HCT116 (cell line): ENCODE measurements at places on chromosomes 7 and 10. TPM values are rescaled to one million over a fixed set of nuclear protein-coding genes. Genes with fewer than 3 reads are reported as not detected.

DNA sequence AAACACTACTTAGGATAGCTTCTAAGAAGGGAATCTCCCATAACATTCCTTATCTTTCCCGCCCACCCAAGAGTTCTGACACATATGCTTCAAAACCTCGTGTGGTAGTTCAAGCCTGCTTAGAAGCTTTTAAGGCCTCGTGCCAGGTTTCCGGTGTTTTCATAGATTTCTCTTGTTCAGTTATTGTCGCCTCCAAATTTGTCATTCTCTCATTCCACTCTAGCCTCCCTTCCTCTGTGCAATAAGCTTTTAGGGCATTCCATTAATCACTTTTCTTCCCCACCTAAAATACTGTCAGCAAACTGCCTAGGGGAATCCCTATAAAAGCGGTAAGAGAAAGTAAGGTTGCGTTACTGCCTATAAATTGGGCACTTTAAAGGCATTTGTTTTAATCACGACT, 718 bp upstream of the BPGM start:
- no peak overlapping the region for H3K27ac ChIP-seq
- no peak for DNase-seq
- H3K4me1 ChIP-seq = peaks cover 3% of the 10 kb centered on the region; the same call in 1 of the 2 replicates
- no peaks in the 10 kb centered on the region for H3K36me3 ChIP-seq

AKR1C4 gene
- not detected for total RNA-seq

DNA sequence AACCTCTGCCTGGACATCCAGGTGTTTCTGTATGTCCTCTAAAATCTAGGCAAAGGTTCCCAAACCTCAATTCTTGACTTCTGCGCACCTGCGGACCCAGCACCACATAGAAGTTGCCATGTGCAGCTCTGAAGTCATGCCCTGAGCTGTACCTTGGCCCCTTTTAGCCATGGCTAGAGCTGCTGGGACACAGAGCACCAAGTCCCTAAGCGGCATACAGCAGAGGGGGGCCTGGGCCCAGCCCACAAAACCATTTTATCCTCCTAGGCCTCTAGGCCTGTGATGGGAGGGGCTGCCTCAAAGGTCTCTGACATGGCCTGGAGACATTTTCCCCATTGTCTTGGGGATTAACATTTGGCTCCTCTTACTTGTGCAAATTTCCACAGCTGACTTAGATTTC, 14.6 kb downstream of the TMEM243 start:
- no peaks in the 10 kb centered on the region for H3K4me1 ChIP-seq
- DNase-seq = no peak
- no peaks in the 10 kb centered on the region for H3K36me3 ChIP-seq
- no peak overlapping the region for H3K27ac ChIP-seq

WEE2 gene
- not detected for total RNA-seq

DNA sequence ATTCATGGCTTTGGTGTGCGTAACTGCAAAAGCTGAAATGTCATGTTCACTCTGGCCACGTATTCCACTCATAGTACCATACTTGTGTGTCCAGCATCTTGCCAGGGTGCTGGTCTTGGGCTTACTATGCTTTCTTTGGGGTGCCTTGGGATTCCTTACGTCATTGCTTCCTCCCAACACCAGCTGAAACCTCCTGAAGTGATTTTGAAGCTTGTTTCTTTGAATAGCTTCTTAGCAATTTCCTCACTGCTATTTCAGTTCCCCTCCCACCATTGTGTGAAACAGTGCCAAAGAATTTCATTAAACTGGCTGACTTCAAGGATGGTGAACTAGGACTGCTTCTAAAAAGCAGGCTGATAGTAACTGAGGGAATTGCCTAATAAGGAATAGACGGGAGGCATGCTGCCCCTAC, 36.9 kb downstream of the ENTPD1 start:
- H3K27me3 ChIP-seq = no peaks in the 10 kb centered on the region
- no peaks in the 10 kb centered on the region for H3K4me1 ChIP-seq
- no peak for DNase-seq
- H3K36me3 ChIP-seq = no peaks in the 10 kb centered on the region

DNA sequence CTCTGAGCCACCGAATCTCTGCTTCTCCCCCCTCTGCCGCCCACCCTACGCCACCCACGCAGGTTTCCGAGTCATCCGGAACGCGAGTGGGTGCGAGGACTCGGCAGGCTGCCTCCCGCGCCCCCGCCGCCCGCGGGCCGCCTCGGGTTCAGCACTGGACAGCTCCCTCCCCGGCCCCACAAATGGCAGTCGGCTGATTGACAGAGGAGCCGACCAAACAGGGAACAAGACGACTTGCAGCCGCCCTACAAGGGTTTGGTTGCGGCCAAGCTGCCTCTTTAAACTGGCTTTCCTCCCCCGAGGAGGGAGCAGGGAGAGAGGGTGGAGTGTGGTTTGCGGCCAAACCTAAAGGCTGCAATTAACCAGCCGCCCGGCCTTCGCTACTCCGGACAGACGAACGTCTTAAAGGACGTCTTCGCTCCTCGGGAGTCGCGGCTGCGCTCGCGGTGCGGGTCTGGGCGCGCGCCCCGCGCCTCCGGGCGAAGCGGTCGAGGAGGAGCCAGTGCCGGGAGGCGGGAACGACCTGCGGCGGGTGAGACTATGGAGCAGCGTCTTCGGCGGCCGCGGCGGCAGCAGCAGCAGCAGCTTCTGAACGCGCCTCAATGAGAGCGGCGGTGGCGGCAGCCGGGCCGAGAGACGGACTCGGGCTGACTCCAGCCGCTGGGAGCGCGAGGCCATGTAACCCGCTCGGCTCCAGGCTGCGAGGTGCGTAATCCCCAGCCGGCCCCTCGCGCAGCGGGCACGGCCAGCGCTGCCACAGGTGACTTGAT, at the start of gene GPR158:
GPR158 (plus strand) TSS at position 541 of the 770 bp plus-strand sequence. CDS start 420 bp downstream, outside the sequence.
- no peaks in the 10 kb centered on the region for H3K4me1 ChIP-seq
- peak within 1 kb of the TSS; percentile 55 for H3K4me3 ChIP-seq
- peak; percentile 70 for DNase-seq
- H3K27ac ChIP-seq = no peak within 1 kb of the TSS
- peaks cover 39% of the 10 kb centered on the region for H3K27me3 ChIP-seq
- H3K36me3 ChIP-seq = no peaks in the 10 kb centered on the region

- no peaks in the 10 kb centered on the region for H3K4me1 ChIP-seq
- no peak for DNase-seq
- H3K4me3 ChIP-seq = no peak overlapping the region
Observed at GRCh38 chr10:33382921-33383713, 48.6 kb upstream of the NRP1 start.
